ENCODE measurements at places on chromosomes 13 and 19. TPM values are rescaled to one million over a fixed set of nuclear protein-coding genes. Genes with fewer than 3 reads are reported as not detected.

DNA sequence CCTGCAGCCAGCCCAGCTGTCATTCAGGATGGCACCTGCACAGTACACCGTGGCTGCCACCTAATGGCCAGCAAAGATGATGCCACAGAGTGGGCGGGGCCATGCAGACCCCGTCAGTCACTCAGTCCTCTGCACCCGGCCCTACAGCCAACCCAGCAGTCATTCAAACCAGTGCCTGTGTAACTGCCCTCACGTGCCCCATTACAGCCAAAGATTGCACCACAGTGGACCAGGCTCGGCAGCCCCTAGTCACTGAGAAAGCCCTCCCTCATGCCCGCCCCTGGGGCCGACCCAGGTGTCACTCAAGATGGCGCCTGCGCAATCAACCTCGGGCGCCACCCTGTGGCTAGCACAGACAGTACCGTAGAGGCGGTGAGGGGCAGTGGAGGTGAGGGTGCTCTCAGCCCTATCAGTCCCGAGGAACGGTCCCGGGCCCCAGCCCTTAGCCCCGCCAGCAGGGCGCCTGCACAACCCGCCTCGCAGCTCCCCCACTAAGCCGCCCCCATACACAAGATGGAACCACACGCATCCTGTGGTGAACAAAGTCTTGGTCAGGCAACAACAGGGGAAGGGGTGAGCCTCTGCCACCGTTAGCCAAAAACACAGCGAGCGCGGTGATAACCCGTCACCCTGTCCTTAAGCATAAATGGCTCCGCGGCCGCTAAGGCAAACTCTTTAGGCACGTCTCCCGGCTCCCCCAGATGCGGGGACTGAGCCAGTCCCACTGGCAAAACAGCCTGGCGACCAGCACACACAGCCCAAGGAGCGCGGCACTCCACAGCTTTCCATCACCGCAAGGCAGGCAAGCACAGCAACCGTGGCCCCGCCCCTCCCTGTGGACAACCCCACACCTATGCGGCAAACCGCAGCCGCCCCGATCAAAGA, 2.3 kb downstream of the PEG3 start:
- H3K27ac ChIP-seq = peak overlapping the region; percentile 25
- no peak overlapping the region for H3K4me3 ChIP-seq
- DNase-seq = peak; percentile 90
- no peaks in the 10 kb centered on the region for H3K27me3 ChIP-seq

- peak overlapping the region; percentile 98 for H3K4me3 ChIP-seq
- H3K27me3 ChIP-seq = no peaks in the 10 kb centered on the region
- H3K36me3 ChIP-seq = no peaks in the 10 kb centered on the region
- DNase-seq = peak; percentile 91
- peak overlapping the region; percentile 100 for H3K27ac ChIP-seq
Observed at GRCh38 chr19:1028062-1028926, 1.9 kb downstream of the CNN2 start.

GRCh38 chr19:42042455-42043170, 27.4 kb downstream of the GRIK5 start:
- no peak for DNase-seq
- H3K4me3 ChIP-seq = no peak overlapping the region
- H3K27ac ChIP-seq = no peak overlapping the region
- H3K36me3 ChIP-seq = peaks cover 5% of the 10 kb centered on the region
- no peaks in the 10 kb centered on the region for H3K4me1 ChIP-seq

GRCh38 chr13:48939728-48940127, 36.0 kb upstream of the FNDC3A start:
- no peaks in the 10 kb centered on the region for H3K4me1 ChIP-seq
- no peak overlapping the region for H3K4me3 ChIP-seq
- H3K27ac ChIP-seq = no peak overlapping the region
- no peaks in the 10 kb centered on the region for H3K36me3 ChIP-seq
- DNase-seq = no peak
- H3K27me3 ChIP-seq = no peaks in the 10 kb centered on the region

GRCh38 chr19:51294211-51294976, 17.1 kb upstream of the IGLON5 start:
- no peaks in the 10 kb centered on the region for H3K36me3 ChIP-seq
- H3K4me1 ChIP-seq = no peaks in the 10 kb centered on the region
- no peak overlapping the region for H3K4me3 ChIP-seq
- no peak overlapping the region for H3K27ac ChIP-seq
- no peaks in the 10 kb centered on the region for H3K27me3 ChIP-seq

Gene RGCC
- 26.0 TPM for polyA plus RNA-seq

Gene MCEMP1
- polyA plus RNA-seq = 8.3 TPM

Gene PALM
- 0.59 TPM for polyA plus RNA-seq

Gene DDX49
- polyA plus RNA-seq = 38.2 TPM

DNA sequence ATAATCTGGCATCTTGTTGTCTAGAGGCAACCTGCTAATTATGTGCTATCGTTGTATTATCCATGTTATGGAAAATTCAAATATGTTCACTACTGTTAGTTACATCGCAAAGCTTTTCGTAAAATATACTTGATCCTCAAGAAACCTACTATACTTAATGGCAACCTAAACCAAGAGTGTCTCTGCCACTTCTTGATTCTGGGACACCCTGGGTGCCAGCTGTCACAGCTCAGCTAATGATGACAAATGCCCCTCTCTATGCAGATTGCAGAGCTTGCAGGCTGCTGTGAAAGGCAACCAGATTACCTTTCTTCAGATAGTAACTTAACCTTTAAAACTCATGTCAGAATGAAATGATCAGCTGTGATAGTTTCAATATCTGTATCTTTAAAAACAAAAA, 8.9 kb upstream of the MAB21L1 start:
- no peaks in the 10 kb centered on the region for H3K27me3 ChIP-seq
- H3K36me3 ChIP-seq = no peaks in the 10 kb centered on the region
- no peak overlapping the region for H3K27ac ChIP-seq
- DNase-seq = no peak
- H3K4me3 ChIP-seq = no peak overlapping the region

DNA sequence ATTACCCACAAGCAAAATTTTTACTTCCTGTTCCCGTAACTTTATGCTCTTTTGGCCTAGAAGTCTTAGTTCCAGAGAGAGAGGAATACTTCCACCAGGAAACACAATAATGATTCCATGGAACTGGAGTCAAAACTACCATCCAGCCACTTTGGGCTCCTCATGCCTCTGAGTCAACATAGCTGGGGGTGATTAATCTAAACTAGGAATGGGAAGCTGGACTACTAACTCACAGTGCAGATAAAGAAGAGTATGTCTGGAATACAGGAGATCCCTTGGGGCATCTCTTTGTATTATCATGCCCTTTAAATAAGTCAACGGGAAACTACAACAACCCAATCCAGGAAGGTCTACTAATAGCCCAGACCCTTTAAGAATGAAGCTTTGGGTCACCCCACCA, 8.9 kb upstream of the ELF1 start:
- DNase-seq = no peak
- no peaks in the 10 kb centered on the region for H3K27me3 ChIP-seq
- no peaks in the 10 kb centered on the region for H3K36me3 ChIP-seq

- H3K4me1 ChIP-seq = no peaks in the 10 kb centered on the region
- no peak overlapping the region for H3K27ac ChIP-seq
- H3K4me3 ChIP-seq = no peak overlapping the region
- H3K27me3 ChIP-seq = no peaks in the 10 kb centered on the region
- no peak for DNase-seq
Observed at GRCh38 chr13:91406619-91407018, 8.2 kb downstream of the GPC5 start.

DNA sequence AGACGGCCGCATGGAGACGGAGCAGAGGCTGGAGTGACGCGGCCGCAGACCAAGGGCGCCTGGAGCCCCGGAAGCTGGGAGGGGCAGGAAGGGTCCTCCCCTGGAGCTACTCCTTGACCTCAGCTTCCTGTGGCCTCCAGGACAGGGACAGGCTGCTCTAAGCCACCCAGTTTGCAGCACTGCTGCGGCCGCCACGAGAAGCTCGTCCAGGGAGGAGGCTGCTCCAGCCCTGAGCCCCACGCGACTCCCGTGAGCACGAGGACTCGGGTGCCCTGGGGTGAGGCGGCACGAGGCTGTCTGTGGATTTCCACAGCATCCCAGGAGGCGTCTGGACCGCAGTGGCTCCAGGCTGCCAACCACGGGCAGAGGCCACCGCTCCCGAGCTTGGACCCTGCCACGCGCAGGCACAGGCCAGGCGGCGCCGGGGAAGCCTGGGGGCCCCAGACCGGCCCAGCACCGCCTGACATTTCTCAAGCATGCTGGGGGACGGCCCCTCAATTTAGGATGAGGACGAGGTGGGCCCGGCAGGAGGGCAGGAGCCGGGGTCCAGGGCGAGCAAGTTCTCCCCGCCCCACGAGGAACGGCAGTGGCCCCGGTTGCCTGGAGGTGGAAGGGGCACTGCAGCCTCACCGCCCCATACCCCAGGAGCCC, 10.7 kb downstream of the SBNO2 start:
- no peaks in the 10 kb centered on the region for H3K4me1 ChIP-seq
- no peak overlapping the region for H3K4me3 ChIP-seq
- H3K36me3 ChIP-seq = no peaks in the 10 kb centered on the region
- H3K27ac ChIP-seq = no peak overlapping the region

- no peak overlapping the region for H3K4me3 ChIP-seq
- H3K27ac ChIP-seq = no peak overlapping the region
- DNase-seq = no peak
- no peaks in the 10 kb centered on the region for H3K36me3 ChIP-seq
- H3K27me3 ChIP-seq = no peaks in the 10 kb centered on the region
- peaks cover 3% of the 10 kb centered on the region for H3K4me1 ChIP-seq
Observed at GRCh38 chr13:34302596-34302995, 484.6 kb downstream of the RFC3 start.

Gene FCAR
- not detected for polyA plus RNA-seq

Gene KLK1
- polyA plus RNA-seq = 6.3 TPM

GRCh38 chr19:16036941-16037340, 39.4 kb upstream of the TPM4 start:
- H3K36me3 ChIP-seq = no peaks in the 10 kb centered on the region
- no peak for DNase-seq
- H3K4me1 ChIP-seq = no peaks in the 10 kb centered on the region
- no peak overlapping the region for H3K4me3 ChIP-seq

Gene DOCK6
- polyA plus RNA-seq = 71.8 TPM

Gene ZNF723
- polyA plus RNA-seq = not detected

Gene ZNF234
- 2.5 TPM for polyA plus RNA-seq

- no peaks in the 10 kb centered on the region for H3K36me3 ChIP-seq
- H3K4me1 ChIP-seq = no peaks in the 10 kb centered on the region
- DNase-seq = no peak
- no peaks in the 10 kb centered on the region for H3K27me3 ChIP-seq
Observed at GRCh38 chr13:77985866-77986636, 67.4 kb upstream of the EDNRB start.

- H3K27me3 ChIP-seq = no peaks in the 10 kb centered on the region
- H3K4me1 ChIP-seq = no peaks in the 10 kb centered on the region
- DNase-seq = no peak
- no peak overlapping the region for H3K4me3 ChIP-seq
- peaks cover 3% of the 10 kb centered on the region for H3K36me3 ChIP-seq
- H3K27ac ChIP-seq = peak overlapping the region; percentile 28
Observed at GRCh38 chr19:13082192-13083007, 20.3 kb downstream of the LYL1 start.

DNA sequence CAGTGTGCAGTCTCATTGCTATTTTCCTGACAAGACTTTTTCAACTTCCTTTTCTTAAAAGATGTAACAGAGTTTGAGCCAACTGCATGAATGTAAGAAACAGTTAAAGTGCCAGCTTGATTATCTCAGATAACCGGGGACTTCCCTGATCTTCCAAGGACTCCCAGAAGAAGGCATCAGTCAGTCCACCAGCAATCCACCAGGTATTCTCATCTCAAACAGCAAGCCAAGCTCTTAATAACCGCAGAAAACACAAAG, 350.1 kb downstream of the LIG4 start:
- DNase-seq = no peak
- no peaks in the 10 kb centered on the region for H3K27me3 ChIP-seq
- H3K27ac ChIP-seq = no peak overlapping the region
- H3K4me3 ChIP-seq = no peak overlapping the region

DNA sequence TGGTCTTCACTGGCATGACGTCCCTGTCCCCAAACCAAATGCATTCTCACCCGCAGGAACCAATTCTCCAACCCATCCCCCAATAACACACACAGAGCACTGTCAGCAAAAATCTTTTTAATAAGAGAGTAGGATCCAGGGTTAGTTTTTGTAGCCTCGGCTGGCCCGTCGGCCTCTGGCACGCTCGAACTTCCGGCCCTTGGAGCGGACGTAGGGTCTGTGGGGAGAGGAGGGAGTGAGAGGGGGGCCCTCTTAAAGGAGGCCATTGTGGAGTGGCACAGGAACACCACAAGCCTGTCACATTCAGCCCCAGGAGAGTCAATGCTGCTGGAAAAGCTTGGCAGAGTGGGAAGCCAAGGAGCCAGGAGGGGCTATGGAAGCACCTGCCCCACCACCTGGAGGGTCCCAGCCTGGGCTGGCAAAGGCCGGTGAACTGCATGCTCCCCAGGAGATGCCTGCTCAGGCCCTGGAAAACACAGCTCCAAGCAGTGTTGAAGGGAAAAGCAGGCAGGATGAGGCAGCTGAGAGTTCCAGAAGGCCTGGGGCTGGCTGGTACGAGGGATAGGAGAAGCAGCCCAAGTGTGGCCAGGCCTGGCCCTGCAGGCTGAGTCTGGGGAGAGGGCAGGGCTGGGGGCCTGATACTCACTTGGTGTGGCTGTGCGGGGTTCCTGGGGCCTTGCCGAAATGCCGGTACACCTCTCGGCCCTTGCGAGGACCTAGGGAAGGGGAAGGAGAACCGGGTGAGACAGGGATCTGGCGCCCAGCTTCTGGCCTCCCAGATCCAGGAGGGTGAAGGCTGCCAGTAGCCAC, 560 bp upstream of the FAM83E start:
- no peak for DNase-seq
- no peaks in the 10 kb centered on the region for H3K4me1 ChIP-seq
- no peak overlapping the region for H3K27ac ChIP-seq

DNA sequence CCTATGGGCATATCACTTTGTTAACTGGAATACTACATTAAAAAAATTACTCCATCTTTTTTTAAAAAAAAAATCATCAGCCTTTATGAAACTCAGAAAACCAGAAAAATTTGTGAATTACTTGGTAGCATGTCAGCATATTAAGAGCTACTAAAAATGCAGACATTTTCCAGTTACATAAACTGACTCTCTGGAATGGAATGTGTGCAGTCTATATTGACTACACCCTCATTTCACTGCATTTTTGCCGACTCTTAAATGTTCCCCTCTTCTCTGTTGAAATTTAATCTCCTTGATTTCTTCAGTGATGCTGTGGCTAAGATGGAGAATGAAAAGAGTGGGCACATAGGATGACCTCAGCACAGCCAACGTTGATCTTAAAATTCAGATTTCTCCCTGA, 393.8 kb downstream of the ITGBL1 start:
- no peak overlapping the region for H3K27ac ChIP-seq
- no peak for DNase-seq
- H3K27me3 ChIP-seq = no peaks in the 10 kb centered on the region
- no peak overlapping the region for H3K4me3 ChIP-seq
- H3K36me3 ChIP-seq = no peaks in the 10 kb centered on the region

Gene ZNF493
- 10.7 TPM for polyA plus RNA-seq

Data from aorta (tissue), 5 donors.